ENCODE measurements at places on chromosomes 3 and 15. TPM values are rescaled to one million over a fixed set of nuclear protein-coding genes. Genes with fewer than 3 reads are reported as not detected.

DNA sequence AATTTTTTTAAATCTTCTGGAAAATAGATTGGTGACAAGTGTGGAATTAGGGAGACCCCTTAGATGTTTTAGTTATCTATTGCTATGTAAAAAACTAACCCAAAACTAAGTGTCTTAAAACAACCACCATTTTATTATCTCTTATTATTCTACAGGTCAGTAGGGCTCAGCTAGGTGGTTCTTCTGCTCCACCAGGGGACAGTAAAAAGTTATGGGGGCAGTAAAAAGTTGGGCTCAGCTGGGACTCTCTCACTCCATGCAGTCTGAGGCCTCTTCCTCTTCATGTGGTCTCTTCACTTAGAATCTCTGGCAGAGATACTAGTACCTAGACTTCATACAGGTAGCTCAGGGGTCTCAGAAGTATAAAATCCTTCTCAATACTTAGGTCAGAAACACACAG, 18.0 kb upstream of the DIS3L start:
- DNase-seq, result no peak

DNA sequence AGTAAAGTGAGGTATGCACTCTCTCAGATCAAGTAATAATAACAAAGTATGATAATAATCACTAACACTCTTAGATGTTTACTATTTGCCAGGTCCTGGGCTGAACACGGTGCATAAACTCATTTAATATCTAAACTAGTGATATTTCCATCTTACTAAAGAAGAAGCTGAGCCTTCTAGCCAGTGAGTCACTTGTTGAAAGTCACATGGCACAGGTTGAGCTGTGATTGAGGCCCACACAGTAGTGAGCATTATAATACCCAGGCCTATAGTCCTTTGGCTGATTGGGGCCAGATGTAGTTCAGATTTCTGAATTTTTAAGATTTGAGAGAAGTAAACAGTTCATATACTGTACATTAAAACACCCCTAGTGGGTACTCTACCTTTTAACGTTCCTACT, 93.2 kb upstream of the CCDC80 start:
- no peak for DNase-seq

Gene GOLGB1
- total RNA-seq, result 56.1 TPM

Gene HIGD2B
- total RNA-seq, result not detected

DNA sequence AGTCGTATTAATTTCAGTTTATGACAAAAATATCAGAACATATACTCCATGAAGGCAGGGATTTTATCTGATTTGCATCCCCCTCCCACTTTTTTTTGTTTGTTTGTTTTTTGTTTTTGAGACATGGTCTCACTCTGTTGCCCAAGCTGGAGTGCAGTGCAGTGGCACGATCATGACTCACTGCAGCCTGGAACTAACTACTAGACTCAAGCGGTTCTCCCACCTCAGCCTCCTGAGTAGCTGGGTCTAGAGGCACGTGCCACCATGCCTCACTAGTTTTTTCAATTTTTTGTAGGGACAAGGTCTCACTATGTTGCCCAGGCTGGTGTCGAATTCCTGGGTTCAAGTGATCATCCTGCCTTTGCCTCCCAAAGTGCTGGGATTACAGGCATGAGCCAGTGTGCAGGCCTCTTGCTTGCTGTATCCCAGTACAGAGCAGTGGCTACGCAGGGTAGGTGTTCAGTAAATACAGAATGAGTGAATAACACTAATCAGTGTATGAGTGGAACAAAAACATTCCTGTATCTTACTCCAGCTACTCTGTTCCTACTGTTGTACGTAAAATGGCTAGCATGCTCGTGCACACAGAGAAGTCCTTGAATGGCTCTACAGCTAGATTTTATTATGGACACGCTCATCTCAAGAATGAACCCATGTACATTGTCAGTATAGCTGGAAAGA, 272.4 kb downstream of the FOXP1 start:
- DNase-seq, result no peak

Gene CKMT1B
- total RNA-seq, result not detected

DNA sequence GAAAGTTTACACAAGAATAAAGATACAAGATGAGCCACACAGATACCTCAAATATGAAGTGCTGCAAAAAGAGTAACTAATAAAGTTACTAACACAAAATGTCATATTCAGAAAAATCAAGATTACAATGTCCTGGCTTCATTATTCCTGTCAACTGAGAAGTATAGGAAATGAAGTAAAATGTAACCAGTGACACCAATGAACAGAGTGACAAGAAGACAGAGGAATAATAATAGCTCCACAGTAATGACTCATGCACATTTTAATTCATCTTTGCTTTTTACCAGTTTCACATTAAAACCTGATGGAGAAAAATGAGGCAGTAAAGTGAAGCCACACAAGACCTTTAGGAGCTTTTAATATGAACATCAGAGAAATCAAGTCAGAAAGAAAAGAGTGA, 214.1 kb downstream of the ZBBX start:
- DNase-seq, result no peak

DNA sequence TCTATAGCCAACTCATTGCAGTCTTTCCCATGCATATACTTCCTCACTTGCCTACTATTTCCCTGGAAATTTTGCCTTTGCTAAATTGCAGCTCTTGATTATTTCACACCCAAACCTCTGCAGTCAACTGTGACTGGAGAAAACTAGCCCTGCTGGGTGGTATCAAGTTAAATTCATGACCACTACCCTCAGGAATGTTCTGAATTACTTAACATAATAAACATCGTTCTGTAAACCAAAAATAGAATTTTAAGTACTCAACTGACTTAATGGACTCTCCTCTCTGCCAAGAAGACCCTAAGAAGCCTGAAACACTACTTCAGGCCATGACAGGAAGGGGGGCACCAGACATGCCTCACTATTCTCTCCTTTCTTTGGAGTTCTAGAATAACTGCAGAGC, 1278.0 kb upstream of the GBE1 start:
- no peak for DNase-seq

Gene CCDC80
- total RNA-seq, result not detected

- DNase-seq, result no peak
These were observed 11.5 kb downstream of the CCDC80 start for GRCh38 chr3:112629425-112629824.

Data from T-helper 17 cell (primary cell).